ENCODE measurements at places on chromosomes 11 and 22.

DNA sequence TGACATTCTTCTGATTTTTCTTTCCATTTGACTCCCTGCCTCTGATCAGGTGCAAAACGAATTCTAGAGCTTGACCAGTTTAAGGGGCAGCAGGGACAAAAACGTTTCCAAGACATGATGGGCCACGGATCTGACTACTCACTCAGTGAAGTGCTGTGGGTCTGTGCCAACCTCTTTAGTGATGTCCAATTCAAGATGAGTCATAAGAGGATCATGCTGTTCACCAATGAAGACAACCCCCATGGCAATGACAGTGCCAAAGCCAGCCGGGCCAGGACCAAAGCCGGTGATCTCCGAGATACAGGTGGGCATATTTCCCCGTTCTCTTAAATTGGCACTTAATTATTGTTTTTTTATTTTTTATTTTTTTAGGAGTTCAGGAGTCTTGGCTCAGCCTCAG lies 15.4 kb downstream of the XRCC6 start:
- DNase-seq, result no peak

GRCh38 chr11:129372609-129373488 lies 2.8 kb upstream of the BARX2 start:
- no peak for DNase-seq

- DNase-seq, result no peak
Observed at GRCh38 chr11:10323793-10324170, 18.9 kb downstream of the ADM start.

DNA sequence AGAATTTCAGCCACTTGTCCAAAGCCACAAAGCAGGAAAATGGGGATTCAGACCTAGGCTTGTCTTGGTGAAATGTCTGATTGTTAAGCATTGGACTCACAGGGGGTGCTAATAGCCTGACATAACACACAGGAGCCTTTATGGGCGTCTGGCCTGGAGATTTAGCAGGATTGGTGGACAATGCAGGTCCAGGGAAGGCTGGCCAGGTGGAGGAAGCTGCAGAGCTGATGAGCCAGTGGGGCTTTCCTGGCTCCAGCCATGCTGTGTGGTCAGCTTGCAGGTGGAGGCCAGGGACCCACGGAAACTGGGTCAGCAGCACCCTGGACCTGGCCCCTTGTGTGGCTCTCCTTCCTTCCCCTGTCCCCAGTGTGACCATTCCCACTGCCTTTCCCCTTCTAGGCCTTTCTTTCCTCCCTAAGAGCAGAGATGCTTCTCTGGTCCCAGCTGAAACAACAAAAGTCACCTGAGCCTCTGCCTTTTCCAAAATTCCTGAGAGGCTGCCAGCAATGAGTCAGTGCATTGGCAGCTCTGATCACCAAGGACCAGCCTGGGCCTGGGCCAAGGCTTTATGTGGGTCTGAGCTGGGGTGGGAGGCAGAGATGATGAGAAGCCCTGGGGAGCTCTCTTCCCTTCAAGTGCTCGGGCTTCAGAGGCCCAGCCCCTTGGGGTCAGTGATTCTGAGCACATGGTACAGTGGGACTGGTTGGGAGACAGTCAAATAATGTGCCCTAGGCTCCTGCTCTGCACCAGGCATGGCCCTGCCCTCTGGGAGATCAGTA lies 85.2 kb downstream of the CCDC81 start:
- no peak for DNase-seq

GRCh38 chr22:28430466-28431025 lies 249.1 kb downstream of the TTC28 start:
- DNase-seq, result no peak

GRCh38 chr11:44980533-44981427 lies 30.1 kb upstream of the TP53I11 start:
- no peak for DNase-seq

DNA sequence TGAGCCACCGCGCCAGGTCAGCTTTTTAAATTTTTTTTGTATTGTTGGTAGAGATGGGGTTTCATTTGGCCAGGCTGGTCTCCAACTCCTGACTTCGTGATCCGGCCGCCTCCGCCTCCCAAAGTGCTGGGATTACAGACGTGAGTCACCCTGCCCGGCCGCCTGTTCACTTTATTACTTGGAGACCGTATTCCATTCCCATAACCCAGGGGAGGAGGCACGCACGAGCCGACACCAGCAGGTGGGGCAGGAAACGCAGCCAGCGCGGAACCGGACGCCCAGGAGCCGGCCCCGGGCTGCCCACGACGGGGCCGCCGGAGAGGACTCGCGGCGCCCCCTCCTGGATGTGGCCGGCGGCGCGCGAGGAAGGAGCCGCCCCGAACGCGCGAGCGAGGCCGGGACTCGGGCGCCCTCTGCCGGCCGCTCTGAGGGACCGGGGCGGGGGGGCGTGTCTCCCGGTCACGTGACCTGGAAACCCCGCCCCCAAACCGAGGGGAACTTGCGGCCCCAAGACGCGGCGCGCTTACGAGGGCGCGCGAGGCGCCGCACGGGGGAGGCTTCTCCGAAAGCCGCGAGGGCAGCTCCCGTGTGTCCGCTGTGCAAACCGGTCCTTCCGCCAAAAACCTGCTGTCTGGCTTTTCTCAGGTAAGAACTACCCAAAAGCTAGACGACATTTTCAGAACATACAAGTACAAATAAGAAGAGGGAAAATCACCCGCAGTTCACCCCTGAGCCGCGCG lies 11.6 kb upstream of the RNH1 start:
- peak; percentile 80 for DNase-seq

GRCh38 chr11:30313580-30313979 lies 9.3 kb upstream of the ARL14EP start:
- DNase-seq, result no peak

DNA sequence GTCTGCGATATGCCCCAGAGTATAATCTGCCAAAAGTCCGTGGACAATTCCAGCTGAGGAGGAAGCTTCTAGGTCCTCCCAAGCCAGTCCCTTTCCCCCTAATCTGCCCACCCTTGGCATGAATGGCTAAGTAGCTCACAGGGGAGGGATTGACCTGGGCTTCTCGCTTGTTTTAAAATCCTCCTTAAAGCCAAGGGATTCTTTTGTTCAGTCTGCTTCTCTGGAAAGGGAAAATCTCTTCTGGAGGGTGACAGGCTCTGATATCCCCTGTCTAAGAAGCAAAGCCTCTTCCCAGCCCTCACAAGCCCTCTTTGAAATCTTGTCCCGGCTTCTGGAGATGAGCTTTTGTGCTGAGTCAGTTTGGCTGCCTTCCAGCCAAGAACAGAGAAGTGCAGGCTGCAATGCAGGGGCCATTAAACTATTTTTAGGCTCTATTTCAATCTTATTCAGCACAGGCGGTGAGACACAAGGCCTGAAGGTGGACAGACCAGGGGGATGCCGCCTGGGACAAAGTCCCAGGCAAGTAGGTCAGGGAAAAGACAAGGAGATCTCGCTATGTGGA lies 23.9 kb downstream of the NEFH start:
- no peak for DNase-seq

DNA sequence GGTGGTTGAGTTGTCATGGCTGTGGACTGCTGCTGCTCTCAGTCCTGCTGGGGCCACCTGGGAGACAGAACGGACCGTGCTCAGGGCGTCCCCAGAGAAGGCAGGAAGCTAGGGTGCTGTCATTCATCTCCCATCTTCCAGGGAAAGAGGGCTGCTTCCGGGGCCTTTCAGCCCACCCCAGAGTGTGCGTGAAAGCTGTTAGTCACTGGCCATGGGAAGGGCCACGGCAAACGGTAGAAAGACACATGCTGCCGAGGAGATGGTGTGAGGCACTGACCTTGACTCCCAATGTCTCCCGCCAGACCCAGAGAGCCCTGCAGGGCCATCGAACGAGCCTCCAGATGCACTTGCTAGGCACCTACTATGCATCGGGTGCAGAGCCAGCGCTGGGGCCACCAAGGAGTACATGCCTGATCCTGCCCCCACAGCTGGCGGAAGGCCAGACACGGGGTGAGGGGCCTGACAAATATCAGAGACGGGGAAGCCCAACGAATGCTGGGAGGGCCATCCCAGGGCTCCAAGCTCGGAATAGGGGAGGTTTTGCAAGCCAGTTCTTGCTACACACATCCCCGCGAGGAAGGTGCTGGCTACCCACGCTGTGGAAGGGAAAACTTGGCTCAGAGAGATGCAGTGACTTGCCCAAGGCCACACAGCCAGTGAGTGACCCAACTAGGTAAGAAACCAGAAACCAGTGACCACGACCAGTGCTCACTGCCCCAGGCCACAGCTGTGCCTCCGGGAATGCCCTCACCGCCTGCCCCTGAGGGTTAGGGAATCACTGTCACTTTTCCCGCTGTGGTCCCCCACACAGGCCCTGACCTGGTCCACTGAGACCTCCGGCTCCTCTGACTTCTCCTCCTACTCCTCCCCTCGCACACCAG lies 10.1 kb downstream of the RAC2 start:
- DNase-seq, result no peak

- DNase-seq, result no peak
Observed at GRCh38 chr22:41739576-41739975, 40.3 kb downstream of the MEI1 start.

- no peak for DNase-seq
Observed at GRCh38 chr11:3231550-3231850, 717 bp downstream of the MRGPRE start.

GRCh38 chr11:44755556-44756523 lies 29.1 kb downstream of the TSPAN18 start:
- no peak for DNase-seq

DNA sequence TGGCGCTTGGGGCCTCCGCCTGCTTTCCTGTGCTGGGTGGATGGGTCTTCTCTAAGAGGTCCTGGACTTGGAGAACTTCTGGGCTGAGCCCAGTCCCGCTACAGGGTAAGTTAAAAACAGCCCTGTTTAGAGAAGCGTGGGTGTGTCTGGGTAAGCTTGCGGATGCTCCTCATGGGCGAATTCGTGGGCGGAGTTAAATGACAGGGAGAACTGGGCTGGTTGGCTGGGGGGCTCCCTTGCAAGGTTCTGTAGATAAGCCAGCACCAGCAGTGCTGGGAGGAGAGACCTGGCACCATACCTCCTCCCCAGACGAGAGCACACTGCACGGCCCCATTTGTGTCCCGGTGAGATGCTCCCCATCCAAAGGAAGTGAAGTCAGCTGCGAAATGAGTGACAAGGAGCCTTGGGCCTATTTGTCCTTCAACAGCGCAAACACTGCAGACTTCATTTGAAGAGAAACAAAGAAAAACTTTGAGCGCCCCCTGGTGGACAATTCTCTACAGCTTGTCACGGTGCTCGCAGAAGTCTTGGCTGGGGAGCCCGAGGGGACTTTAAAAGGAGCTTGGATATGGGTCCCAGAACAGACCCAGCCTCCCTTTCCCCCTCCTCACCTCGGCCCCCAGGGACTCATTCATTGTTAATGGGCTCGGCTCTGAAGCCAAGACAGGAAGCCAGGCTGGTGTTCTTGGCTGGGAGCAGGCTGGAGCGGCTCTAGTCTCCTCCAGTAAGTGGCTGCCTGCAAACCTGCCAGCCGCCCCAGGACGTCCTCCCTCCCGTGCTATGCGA lies 39.5 kb downstream of the TP53I11 start:
- no peak for DNase-seq

DNA sequence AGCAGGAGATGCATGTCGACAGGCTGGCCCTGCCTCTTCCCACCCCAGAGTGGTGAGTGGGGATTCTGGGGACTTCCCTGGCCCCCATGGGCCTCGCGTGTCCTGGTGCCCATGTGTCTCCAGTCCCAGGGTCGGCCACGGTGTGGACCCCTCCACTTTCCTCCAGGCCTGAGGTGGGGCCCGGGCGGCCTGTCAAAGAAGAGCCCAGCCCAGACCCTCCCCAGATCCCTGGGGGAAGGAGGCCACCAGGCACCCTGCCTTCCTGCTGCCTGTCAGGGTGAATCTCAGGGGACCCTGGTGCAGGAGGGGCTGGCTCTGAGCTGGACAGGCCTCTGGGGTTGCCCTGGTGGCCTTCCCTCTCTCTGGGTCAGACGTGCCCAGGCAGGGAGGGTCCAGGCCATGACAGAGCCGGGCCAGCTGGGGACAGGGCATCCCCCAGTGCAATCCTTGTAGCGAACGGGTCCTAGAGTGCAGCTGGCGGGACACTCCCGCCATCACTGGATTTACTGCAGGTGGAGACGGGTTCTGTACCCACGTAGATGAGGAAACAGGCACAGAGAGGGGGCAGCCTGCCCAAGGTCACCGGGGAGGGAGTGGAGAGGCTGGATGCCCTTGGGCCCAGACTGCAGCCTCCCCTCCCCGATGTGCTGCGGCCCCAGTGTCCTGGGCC lies 13.5 kb upstream of the MUC6 start:
- DNase-seq, result no peak

GRCh38 chr11:19187833-19188258 lies 13.9 kb downstream of the CSRP3 start:
- no peak for DNase-seq

DNA sequence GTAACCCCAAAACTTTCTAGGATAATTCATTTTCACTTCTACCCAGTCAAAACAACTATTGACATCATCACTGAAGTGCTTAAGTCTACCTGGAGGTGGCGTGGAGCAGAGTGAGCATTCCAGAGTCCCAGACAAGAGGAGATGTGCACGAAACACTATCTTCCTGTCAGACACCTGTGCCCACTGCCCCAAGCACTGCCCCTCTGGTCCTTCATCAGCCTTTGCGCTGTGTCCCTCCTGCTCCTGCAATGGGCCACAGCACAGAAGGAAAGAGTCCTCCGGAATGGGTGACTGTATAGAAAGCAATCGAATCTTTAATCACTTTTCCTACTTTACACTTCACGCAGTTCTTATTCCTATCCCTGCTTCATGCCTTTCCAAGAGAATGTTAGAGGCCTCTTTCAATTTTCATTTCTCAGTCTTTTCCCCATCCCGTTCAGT lies 512 bp upstream of the GRIA4 start:
- DNase-seq, result no peak

DNA sequence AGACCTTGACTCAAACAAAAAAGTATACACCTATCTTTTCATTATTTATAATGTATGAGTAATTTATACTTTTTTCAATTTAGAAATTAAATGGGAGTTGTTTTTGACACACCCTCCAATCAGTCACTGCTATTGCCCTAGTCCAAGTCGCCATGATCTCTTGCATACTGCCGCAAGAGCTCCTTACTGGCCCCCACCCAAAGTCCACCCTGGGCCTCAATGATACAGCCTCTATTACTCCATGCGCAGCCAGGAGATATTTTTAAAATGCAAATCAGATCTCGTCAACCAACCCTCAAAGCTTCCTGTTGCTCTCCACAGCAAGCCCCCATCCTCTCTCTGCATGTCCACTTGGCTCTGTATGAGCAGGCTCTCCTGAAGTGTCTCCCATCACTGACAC lies 12.8 kb upstream of the LMO1 start:
- DNase-seq, result no peak

- DNase-seq, result no peak
Observed at GRCh38 chr11:131146827-131147490, 223.5 kb upstream of the NTM start.

- DNase-seq, result no peak
Observed at GRCh38 chr11:104917271-104918112, 19.2 kb upstream of the CASP12 start.

GRCh38 chr11:129278586-129279319 lies 86.6 kb upstream of the ARHGAP32 start:
- no peak for DNase-seq
